ENCODE measurements at places on chromosomes 4 and X. TPM values are rescaled to one million over a fixed set of nuclear protein-coding genes. Genes with fewer than 3 reads are reported as not detected.

- no peak for DNase-seq
- H3K27me3 ChIP-seq, result no peaks in the 10 kb centered on the region
- H3K4me3 ChIP-seq, result no peak overlapping the region
- H3K36me3 ChIP-seq, result no peaks in the 10 kb centered on the region
Observed at GRCh38 chr4:151677193-151677592, 83.6 kb downstream of the GATB start.

- H3K27me3 ChIP-seq, result no peaks in the 10 kb centered on the region
- H3K27ac ChIP-seq, result no peak overlapping the region
- H3K36me3 ChIP-seq, result no peaks in the 10 kb centered on the region
- H3K4me3 ChIP-seq, result no peak overlapping the region
- H3K4me1 ChIP-seq, result no peaks in the 10 kb centered on the region
- DNase-seq, result no peak
Observed at GRCh38 chrX:11889791-11890190, 131.8 kb downstream of the MSL3 start.

DNA sequence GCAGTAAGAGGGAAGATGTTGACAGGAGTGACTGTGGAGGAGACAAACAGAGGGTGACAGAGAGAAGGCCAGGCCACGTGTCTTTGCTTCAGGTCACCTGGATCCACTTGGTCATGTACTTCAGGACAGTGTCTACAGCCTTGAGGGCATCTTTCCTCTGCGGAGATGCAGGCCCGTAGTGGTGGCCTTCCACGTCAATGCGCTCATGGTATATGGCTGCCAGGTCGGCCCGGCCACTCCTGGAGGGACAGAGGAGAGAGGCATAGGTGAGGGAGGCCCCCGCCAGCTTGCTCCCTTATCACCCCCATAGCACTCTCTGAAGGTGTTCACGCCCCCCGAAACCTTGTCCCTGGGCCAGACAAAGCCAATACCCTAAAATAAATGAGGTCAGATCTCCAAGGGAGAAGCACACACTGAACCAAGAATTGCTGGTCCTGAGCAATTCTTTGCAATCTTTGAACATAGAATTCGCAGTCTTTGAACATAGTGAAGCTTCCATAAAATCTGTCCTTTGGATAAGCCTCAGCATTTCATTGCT, 99.9 kb downstream of the ENPP6 start:
- H3K4me1 ChIP-seq, result no peaks in the 10 kb centered on the region
- no peak overlapping the region for H3K27ac ChIP-seq
- H3K27me3 ChIP-seq, result no peaks in the 10 kb centered on the region
- no peaks in the 10 kb centered on the region for H3K36me3 ChIP-seq

The ELF4 gene
- 6.4 TPM for polyA plus RNA-seq

GRCh38 chr4:161650812-161651211, 513.0 kb downstream of the FSTL5 start:
- H3K27ac ChIP-seq, result no peak overlapping the region
- no peaks in the 10 kb centered on the region for H3K27me3 ChIP-seq
- no peak overlapping the region for H3K4me3 ChIP-seq
- H3K4me1 ChIP-seq, result no peaks in the 10 kb centered on the region
- no peak for DNase-seq

GRCh38 chr4:181468451-181468850, 774.8 kb upstream of the TENM3 start:
- no peaks in the 10 kb centered on the region for H3K4me1 ChIP-seq
- H3K4me3 ChIP-seq, result no peak overlapping the region
- no peak for DNase-seq
- H3K27ac ChIP-seq, result no peak overlapping the region

Measured in spleen (tissue), 13 donors.